ENCODE measurements at places on chromosomes 2 and 18.

DNA sequence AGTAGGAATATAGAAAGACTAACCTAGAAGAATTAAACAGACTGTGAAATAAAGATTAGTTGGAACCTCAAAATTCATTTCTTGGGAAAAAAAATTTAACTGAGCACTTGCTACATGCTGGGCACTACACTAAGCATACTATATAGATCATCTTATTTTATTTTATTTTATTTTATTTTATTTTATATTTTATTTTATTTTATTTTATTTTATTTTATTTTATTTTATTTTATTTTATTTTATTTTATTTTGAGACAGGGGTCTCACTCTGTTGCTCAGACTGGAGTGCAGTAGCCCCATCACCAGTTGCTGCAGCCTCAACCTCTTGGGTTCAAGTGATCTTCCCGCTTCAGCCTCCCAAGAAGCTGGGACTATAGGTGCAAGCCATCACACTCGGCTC is 74.5 kb upstream of the DSC1 start:
- no peak for DNase-seq

GRCh38 chr2:162063899-162064298 is 10.1 kb downstream of the DPP4 start:
- DNase-seq: no peak

DNA sequence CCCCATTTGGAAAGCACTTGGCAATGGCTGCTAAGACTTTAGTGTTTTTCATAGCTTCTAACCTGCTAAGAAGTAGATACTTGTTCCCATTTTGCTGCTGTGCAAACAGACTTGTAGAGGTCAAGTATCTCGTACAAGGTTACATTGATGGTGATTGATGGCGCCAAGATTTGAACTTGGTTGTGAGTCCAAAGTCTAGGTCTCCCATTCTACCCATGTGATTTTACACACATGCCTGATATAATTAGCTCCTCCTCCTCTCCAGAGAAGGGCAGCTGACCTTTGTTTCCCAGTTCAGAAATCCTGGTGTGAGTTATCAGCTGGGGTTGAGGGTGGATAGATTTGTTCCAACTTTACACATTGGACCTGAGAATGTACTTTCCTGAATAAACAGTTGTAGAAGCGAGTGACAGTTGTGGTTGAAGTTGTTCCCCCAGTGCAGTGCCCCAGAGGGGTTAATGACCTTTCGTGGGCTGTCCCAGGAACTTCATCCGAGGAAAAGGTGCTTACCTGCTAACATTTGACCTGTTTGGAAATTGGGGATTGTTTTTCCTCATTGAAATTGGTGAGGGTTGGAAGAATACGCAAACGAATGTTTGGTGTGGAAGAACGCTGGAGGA is 10.4 kb downstream of the TCF7L1 start:
- no peak for DNase-seq

- no peak for DNase-seq
These were observed 1647.1 kb downstream of the SUCLG1 start for GRCh38 chr2:82811946-82812345.

- no peak for DNase-seq
These were observed 48.9 kb upstream of the EMILIN2 start for GRCh38 chr18:2797951-2798350.

DNA sequence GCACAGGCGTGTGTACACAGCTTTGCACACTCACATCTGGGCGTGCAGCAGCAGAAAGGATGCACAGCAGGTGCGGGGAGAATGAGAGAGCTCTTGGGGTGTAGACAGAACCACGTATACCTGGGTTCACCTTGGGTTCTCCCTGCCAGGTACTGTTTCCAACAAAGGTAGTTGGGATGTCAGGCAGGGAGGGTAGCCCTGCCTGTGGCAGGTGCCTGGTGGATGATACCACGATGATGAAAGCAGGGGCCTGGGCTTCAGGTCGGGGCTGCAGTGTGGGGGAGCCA is 6.5 kb upstream of the ARID5A start:
- no peak for DNase-seq

Measured in Karpas-422 (cell line).